ENCODE measurements at places on chromosomes 2 and 18.

DNA sequence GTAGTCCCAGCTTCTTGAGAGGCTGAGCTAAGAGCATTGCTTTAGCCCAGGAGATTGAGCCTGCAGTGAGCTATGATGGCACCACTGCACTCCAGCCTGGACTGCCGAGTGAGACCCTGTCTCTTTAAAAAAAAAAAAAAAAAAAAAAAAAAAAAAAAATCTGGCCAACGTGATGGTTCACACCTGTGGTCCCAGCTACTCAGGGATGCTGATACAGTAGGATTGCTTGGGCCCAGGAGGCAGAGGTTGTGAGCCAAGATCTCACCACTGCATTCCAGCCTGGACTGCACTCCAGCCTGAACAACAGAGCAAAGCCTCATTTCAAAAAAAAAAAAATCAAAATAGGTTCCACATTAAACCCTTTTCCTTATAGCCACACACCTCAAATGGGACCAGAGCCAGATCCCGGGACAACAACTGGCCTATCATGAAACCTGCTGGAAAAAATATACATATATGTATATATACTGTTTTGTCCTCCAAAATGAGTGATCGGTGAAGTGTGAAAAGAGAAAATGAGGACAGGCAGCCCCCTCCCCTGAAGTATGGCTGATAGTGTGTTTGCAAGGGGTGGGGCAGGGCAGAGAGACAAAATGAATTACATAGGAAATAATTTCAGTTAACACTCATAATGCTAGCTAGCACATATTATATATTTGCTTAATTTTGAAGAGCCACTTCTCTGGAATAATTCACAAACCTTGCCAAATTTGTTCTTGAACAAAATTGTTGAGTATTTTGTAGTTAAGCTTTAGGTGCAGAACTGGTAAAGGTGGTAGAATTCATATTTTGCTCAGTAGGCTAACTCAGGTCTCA lies 22.9 kb downstream of the MAPRE2 start:
- no peak for DNase-seq

DNA sequence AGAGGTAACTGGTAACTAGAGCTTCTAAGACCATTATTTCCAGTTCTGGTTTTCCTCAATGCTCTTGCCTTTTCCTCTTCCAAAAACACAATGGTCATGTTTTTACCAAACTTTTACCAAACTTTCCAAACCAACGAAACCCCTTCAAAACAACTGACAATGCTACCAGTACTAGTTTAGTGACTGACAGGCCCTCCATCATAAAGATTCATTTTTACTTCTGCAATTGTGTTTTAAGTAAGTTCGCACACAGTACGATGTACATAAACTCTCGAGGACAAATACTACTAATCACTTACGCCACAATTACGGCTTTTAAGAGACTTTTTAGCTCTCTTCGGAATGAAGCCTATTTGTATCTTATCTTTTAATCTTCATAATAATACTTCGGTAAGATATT lies 900 bp downstream of the C18orf32 start:
- DNase-seq = no peak

DNA sequence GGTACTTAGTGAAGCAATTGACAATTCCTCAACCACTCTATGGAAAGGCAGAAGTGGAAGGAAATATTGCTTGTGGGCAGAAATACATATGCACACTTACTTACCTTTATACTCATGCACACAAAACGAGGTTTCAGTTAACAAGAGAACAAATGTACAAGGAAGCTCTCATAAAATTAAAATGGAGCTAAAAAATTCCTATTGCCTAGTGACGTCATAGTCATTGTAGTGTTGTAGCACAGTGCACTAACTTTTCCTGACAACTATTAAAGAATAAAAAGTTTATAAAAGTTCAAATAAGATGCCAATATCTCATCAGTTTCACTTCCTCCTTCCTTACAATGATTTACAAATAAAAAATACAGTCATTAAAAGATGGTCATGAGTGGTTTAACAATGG lies 1161.9 kb upstream of the NRXN1 start:
- no peak for DNase-seq

DNA sequence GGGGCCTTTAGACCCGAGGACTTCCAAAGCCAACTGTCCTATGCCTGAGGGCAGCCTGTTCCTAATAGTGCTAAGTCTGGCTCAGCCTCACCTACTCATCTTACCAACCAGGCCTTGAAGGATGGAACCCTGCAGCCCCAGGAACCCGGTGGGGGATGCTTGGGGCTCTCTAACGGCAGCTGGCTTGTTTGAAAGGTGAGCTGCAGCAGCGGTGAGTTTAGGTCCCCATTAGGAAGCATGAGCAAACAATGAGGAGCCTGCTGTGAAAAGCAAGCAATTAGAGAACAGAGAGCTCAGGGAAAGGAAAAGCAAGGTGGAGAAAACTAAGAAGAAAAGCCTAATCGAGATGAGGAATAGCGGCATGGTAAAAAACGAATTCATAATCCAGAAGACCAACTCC lies 39.9 kb downstream of the SP110 start:
- no peak for DNase-seq

DNA sequence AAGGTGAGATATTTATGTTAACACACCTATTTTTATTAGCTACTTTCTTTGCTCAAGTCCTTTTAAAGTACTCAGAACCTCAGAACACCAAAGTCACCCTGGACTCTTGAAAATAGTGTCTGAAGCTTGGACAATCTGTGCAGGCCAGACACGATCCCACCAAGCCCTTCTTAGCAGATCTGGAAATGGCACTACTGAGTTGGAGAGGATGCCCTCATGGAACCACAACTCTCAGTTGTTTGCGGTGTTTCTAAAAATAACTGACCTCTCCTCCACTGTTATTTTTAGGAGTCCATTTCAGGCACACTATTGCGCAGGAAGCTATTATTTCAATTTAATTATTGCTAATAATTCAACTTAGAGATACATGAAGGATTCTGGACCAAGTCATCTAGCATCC lies 103.5 kb upstream of the ITGB6 start:
- no peak for DNase-seq

DNA sequence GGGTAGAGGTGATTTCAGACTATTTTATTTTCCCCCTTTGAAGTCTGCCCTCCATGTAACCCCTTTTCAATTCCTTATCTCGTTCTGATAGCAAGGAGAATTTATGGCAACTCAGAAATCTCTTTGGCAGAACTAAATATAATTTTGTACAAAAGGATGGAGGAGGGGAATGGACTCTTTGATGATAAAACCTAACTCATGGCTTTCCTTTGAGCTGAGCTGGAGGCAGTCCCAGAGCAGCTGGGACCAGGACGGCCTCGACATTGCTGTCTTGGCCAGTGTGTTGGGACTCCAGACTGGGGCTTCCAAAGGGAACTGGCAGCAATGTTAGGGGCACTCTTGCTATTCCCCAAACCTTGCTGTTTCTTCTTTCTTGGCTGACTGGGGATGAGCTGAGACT lies 47.7 kb downstream of the PAX8 start:
- DNase-seq = no peak

DNA sequence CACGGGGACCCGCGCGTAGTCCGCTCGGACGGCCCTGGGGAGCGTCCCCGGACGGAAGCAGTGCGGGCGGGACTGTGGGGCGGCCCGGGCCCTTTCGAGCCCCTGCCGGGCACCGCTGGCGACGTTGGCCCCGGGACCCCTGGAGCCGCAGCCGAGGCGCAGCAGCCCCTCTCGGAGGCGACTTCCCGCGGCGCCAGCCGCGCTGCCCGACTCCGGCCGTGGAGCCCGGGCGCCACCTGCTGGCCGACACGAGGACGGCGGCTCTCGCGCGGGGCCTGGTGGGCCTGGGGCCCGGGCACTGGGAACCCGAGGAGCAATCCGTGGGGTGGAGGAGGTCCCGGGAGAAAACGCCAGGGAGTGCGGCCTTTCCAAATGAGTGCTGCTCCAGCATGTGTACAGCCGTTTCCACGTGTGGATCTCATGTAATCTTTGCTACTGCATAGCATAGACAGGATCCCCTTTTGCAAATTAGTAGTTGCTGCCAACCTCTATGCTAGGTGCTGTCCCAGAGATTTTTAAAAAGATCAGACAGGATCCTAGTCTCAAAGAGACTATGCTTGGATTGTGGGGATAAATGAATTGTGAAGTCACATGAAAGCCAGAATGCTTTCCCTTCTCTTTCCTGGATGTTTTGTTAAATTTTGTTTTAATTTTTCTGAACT lies 4.0 kb downstream of the ID2 start:
- peak; percentile 61 for DNase-seq

GRCh38 chr2:37705191-37705590 lies 33.7 kb upstream of the CDC42EP3 start:
- DNase-seq = no peak

GRCh38 chr18:13877157-13877556 lies 38.2 kb downstream of the MC2R start:
- DNase-seq = no peak

DNA sequence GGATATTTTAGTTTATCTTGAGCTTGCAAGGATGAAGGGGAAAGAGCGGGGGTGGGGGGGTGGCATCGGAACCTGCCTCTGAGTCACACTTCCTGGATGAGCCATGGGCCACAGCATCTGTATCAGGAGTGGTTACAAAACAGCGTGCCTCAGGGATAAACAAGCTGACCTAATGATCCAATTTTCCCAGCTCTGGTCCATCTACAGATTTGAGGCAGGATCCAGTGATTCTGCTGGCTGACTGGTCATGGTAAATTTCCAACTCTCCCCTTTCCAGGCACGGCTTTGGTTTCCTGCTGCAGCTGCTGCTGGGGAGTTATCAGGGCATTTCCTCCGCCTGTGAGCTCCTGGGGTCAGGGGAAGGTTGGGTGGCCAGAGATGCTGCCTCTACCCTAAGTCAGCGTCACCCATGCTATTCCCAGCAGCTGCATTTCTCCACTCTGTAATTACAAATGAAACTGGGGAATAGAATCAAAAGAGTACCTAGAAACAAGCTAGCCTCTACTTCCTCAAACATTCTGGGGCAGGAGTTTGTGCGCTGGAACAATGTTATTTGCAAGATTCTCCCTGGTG lies 4.7 kb upstream of the HPCAL1 start:
- DNase-seq = peak; percentile 43

- no peak for DNase-seq
These were observed 6.9 kb downstream of the CD8A start for GRCh38 chr2:86783615-86784339.

- no peak for DNase-seq
These were observed 46.3 kb upstream of the DARS1 start for GRCh38 chr2:136031711-136032110.

GRCh38 chr2:17643031-17643615 lies 102.6 kb downstream of the VSNL1 start:
- no peak for DNase-seq

GRCh38 chr2:150811259-150811855 lies 323.9 kb upstream of the RND3 start:
- DNase-seq = no peak

- DNase-seq = no peak
These were observed 3.8 kb downstream of the VPS54 start for GRCh38 chr2:64015391-64015790.

DNA sequence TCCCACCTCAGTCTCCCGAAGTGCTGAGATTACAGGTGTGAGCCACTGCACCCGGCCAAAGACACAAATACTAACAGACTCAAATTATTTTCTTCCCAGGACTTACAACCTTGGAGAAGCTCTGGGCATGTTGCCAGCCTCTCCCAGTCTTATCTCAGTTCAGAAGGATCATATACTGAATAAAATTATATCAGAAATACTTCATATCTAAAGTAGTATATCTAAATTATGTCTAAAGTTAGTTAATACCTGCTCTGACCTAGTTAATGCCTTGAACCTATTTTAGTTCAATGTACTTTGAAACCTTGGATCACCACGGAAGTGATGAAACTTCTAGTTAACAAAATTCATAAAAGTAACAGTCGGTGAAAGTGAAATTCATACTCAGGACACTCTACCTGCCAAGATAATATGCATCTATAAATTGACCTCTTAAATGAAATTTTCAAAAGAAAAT lies 34.4 kb upstream of the CYBRD1 start:
- no peak for DNase-seq

DNA sequence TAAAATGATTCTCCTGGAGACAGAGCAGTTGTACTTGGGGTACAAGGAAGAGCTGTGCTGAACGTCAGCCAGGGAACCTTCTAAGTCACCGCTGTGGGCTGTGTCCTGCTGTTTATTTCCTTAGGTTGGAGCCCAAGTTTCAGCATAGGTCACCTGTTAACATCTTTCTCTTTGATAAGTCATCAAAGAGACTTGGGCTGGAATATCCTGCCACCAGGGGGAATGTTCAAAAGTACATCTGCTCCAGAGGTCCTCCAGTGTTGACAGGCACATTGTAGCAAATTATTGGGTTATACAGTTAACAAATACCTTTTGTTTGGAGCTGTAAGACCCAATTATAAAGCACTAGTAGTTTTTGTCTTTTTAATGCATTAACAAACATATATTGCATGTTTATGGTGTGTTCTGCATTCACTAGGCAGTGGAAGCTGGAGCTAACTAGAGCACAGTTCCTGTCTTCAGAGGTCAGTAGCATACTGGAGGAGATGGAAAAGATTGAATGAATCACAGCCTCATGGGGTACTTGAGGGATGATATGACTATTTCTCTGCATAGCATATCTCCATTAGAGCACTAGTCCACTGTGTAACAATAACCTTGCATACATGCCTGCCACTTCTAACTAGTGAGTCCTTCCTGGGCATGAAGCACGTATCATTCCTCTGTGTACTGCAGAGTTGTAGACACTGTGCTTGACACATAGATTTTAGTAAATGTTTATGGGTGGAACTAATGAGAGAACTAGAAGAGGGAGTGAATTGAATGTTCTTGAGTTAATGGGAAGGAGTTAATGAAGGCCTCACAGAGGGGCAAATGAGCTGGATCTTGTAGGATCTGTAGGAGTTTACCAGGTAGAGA lies 182.1 kb downstream of the AGAP1 start:
- no peak for DNase-seq

DNA sequence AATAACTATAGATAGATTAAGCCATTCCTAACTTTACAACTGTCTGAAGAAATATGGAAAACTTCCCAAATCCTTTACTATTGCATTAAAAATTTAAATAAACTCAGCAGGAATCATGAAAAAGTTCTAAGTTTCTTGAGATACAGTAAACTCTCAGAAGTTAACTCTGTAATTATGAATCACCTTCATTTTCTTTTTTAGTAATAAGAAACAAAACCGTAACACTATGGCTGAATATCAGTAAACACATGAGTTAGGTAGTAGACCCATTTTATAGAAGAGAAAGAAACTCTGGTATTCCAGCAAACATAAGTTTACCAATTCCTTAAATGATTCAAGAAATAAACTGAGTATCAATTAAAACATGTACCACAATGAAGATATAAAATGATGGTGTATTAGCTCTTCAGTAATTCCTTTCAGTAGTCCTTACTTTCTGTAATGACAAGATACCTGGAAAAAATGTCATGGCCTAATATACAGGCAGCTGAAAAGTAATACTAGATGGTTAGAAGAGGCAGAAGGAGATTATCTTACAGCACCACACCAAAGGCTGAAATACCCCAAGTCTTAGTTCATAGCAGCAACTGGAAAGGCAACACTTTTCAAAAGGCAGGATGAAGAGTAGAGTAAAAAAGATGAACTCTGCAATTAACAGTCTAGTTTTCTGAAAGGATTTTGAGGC lies 11.5 kb downstream of the TRIP12 start:
- DNase-seq = no peak

Data from effector memory CD4-positive, alpha-beta T cell (primary cell).